Ascending aorta (tissue), 2 donors: ENCODE measurements at places on chromosomes 2 and 18. TPM values are rescaled to one million over a fixed set of nuclear protein-coding genes. Genes with fewer than 3 reads are reported as not detected.

Gene DNAH6
- total RNA-seq, result not detected

Gene SOX11
- not detected for total RNA-seq

Gene SPEG
- total RNA-seq, result 390 TPM

Gene CD8B2
- not detected for total RNA-seq

Gene EMILIN1
- total RNA-seq, result 301 TPM

Gene PAIP2B
- total RNA-seq, result 0.32 TPM

Gene COL4A4
- 20.5 TPM for total RNA-seq

DNA sequence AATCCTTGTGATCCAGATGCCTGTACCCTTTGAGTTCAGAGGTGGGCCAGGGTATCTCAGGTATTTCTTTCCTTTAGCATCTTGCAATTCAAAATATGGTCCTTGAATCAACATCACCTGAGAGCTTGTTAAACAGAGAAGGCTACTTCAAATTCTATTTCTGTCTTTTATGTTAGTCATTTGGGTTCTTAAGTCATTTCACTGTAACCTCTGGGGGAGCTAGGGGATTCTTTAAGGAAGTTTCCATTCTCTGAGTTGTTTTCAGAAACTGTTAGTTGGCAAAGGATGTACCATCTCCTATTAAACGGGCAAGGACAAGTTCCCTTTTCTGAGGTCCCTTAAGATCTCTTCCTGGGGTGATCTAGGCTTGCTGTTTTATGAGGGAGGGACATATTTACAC lies 16.6 kb downstream of the CFLAR start:
- peaks cover 10% of the 10 kb centered on the region for H3K4me1 ChIP-seq
- no peak overlapping the region for H3K27ac ChIP-seq
- no peak for DNase-seq
- peaks cover 30% of the 10 kb centered on the region for H3K36me3 ChIP-seq

DNA sequence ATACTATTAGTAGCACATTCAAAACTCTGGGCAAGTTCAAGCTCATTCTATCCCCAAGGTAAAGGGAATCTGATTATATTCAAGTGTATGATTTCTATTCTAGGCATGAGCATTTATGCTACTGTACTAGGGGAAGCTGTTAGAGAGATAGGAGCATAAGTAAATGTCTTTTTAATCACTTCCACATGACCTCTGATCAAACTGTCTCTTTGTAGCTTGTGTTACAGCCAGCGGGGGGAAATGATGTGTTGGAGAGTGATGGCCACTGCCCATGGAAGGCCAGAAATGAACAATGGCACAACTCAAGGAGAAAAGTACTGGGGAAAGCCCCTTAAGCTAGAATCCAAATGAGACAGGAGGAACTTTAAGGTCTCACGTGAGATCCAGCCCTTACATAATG lies 894.9 kb upstream of the CDH2 start:
- no peaks in the 10 kb centered on the region for H3K27me3 ChIP-seq
- no peaks in the 10 kb centered on the region for H3K36me3 ChIP-seq
- H3K4me3 ChIP-seq, result no peak overlapping the region
- no peak overlapping the region for H3K27ac ChIP-seq

GRCh38 chr2:6254441-6254840 lies 562.3 kb downstream of the SOX11 start:
- no peak overlapping the region for H3K27ac ChIP-seq
- DNase-seq, result no peak
- no peak overlapping the region for H3K4me3 ChIP-seq
- H3K4me1 ChIP-seq, result no peaks in the 10 kb centered on the region
- no peaks in the 10 kb centered on the region for H3K36me3 ChIP-seq

DNA sequence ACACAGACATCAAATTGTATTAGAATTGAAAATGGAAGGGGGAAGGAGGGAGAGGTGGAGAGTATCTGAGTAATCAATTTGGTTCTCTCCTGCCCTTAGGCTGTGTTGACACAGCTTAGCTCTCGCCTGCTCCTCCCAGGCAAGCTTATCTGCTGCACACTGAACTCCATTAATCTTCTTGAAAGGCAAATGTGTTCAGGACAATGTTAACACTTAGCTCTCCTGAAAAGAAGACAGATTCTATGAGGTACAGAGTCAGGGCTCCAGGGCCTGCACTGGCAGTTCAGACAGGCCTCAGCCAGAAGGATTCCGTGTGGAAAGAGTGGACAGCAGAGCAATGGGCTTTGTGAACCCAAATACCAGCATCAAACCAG lies 430.0 kb upstream of the TNP1 start:
- no peaks in the 10 kb centered on the region for H3K36me3 ChIP-seq
- DNase-seq, result no peak
- H3K27ac ChIP-seq, result no peak overlapping the region
- no peaks in the 10 kb centered on the region for H3K27me3 ChIP-seq

GRCh38 chr2:52779446-52779845 lies 988.2 kb upstream of the CHAC2 start:
- no peaks in the 10 kb centered on the region for H3K36me3 ChIP-seq
- no peaks in the 10 kb centered on the region for H3K4me1 ChIP-seq
- no peak overlapping the region for H3K4me3 ChIP-seq
- DNase-seq, result no peak

DNA sequence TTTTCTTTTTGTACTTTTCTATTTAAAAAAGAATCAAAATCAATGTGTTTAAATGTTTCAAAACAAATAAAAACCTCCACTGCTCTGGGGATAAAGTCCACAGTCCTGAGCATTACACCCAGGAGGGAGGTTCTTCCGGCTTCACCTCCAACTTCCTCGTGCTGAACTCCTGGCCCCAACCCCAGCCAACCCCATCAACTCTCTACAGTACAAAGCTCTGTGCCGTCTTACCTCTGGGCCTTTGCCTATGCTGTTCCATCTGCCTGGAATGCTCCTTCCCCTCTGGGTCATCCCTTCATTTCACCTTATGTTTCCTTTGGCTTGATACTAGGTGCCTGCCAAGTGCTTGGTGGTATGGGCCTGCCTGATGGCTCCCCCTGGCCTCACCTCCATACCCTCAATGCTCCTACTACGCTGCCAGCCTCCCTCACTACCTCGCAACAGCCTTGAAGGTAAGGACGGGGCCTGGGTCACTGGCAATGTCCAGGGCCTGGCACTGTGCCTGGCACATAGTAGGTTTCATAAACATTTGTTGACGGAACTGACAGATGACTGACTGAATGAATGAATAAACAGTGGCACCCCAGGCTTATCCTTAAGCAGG lies 28.8 kb downstream of the SDC1 start:
- H3K4me1 ChIP-seq, result no peaks in the 10 kb centered on the region
- H3K4me3 ChIP-seq, result no peak overlapping the region
- H3K27me3 ChIP-seq, result no peaks in the 10 kb centered on the region
- H3K27ac ChIP-seq, result no peak overlapping the region
- no peak for DNase-seq
- no peaks in the 10 kb centered on the region for H3K36me3 ChIP-seq

DNA sequence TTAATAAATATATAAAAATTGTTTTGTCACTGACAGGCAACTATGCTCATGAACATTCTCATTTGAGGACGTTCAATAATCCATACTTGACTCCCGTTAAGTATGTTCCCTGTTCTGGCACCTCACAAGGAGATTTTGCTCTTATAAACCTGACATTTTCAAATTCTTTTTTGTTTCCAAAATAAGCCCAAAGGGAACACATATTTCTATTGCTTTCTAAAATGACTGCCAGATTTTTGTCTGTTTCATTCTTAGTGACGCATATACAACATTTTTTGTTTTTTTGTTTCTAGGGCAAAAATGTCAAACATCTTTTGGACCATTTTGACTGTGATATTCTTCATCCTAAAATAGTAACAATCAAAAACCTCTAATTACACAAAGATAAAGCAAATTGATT lies 50.5 kb downstream of the CYTIP start:
- H3K4me3 ChIP-seq, result no peak overlapping the region
- DNase-seq, result no peak
- no peaks in the 10 kb centered on the region for H3K36me3 ChIP-seq
- H3K27me3 ChIP-seq, result no peaks in the 10 kb centered on the region

DNA sequence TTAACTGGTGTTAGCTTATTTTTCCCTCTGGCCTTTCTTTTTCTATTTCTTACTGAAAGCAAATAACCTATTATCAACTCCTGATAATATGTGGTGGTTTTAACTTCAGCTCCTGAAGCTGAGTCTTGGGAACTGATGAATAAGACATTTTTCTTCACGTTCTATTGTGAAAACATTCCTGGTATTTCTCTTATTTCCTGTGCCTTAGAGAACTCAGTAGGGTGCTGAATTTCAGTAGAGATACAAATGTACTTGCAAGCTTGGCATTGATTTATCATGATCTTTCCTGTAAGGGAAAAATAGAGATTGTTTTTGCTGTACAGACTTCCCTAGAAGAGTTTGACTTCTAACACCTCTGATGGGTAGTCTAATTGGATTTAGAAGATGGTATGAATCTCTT lies 52.8 kb upstream of the DCC start:
- H3K27me3 ChIP-seq, result no peaks in the 10 kb centered on the region
- H3K36me3 ChIP-seq, result no peaks in the 10 kb centered on the region
- H3K4me1 ChIP-seq, result no peaks in the 10 kb centered on the region

- DNase-seq, result peak; percentile 73
- H3K4me1 ChIP-seq, result peaks cover 37% of the 10 kb centered on the region
Measured at GRCh38 chr2:207530160-207531031, 634 bp downstream of the CREB1 start.

GRCh38 chr2:30662268-30663131 lies 144.7 kb downstream of the CAPN13 start:
- H3K4me1 ChIP-seq, result peaks cover 5% of the 10 kb centered on the region
- no peaks in the 10 kb centered on the region for H3K27me3 ChIP-seq
- DNase-seq, result no peak
- H3K27ac ChIP-seq, result no peak overlapping the region
- H3K4me3 ChIP-seq, result no peak overlapping the region

- DNase-seq, result no peak
- H3K36me3 ChIP-seq, result no peaks in the 10 kb centered on the region
- no peak overlapping the region for H3K4me3 ChIP-seq
- H3K4me1 ChIP-seq, result no peaks in the 10 kb centered on the region
- H3K27me3 ChIP-seq, result no peaks in the 10 kb centered on the region
Measured at GRCh38 chr2:48049371-48049770, 143.1 kb upstream of the FBXO11 start.

DNA sequence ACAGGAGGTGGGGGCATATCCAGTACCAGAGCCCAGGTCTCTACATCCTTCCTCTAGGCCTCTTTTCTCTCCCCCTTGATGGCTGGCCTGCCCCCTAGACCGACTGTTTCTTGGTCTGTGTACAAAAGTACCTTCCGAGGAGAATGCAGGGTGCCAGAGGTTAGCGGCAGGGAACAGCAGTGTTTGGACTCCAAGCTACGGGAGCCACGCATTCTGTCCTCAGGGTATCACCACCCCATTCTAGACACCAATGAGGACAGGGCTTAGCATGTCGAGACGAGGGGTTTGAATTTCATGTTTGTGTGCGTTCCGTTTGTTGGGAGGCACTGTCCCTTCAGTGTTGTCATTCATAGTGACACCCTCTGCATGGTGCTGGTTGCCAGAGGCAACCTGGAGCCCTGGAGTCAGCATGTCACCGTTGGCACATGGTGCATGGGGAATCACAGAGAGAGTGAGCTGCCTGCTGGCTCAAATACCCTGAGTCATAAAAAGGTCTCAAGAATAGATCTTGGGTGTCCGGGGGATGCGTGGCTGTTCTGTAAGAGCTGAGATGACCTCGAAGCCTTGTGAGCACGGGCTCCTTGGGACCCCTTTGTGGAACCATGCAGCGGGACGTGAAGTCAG lies 57.2 kb upstream of the LDLRAD4 start:
- H3K27me3 ChIP-seq, result no peaks in the 10 kb centered on the region
- no peaks in the 10 kb centered on the region for H3K4me1 ChIP-seq
- no peaks in the 10 kb centered on the region for H3K36me3 ChIP-seq

DNA sequence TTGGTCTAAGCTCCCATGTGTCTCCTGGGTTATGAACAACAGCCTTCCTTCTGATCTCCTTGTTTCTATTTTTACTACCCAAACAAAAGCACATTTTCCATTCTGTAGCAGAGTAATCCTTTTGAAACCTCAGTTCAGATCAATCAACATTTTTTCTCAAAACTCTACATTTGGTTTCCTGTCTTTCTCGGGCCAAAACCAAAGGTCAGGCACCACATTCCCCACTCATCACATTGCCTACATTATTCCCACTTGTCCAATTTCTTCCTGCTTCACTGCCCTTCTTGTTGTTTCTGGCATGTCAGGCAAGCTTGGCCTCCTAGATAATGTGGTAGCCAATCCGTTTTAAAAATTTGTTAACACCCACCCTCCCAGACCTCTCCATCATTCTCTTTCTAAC lies 196.8 kb downstream of the PPP1R1C start:
- no peak overlapping the region for H3K4me3 ChIP-seq
- H3K27me3 ChIP-seq, result no peaks in the 10 kb centered on the region
- no peak for DNase-seq
- H3K27ac ChIP-seq, result no peak overlapping the region

DNA sequence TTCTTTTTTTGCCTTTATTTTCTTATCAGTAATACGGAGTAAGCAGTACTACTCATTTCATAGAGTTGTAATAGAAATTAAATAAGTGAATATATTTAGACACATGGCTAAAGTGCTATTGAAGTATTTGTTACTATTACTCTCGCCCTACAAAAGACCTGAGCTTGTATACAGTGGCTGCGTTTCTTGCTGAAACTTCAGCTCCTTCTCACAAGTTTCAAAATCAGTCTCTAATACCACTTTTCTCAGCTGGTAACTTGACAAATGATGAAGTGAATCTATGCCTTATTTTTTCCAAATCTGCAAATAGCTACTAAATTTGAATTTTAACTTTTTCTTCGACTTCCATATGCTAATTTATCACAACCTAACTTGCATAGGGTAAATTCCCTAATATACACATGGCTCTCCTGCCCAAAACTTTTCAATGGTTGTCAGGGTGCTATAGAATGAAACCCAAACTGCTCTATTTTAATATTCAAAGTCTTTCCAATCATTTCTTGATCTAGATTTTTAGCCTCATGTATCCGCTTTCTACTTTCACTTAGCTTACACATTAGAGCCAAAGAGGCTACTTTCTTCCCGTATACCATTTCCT lies 347.8 kb upstream of the GULP1 start:
- no peak overlapping the region for H3K27ac ChIP-seq
- H3K36me3 ChIP-seq, result no peaks in the 10 kb centered on the region
- no peaks in the 10 kb centered on the region for H3K4me1 ChIP-seq
- no peak for DNase-seq
- H3K4me3 ChIP-seq, result no peak overlapping the region

GRCh38 chr2:217086718-217087117 lies 226.9 kb upstream of the TNP1 start:
- no peak overlapping the region for H3K27ac ChIP-seq
- H3K36me3 ChIP-seq, result no peaks in the 10 kb centered on the region
- DNase-seq, result no peak
- no peaks in the 10 kb centered on the region for H3K27me3 ChIP-seq
- no peak overlapping the region for H3K4me3 ChIP-seq

- H3K4me3 ChIP-seq, result no peak overlapping the region
- H3K27ac ChIP-seq, result no peak overlapping the region
- DNase-seq, result no peak
- no peaks in the 10 kb centered on the region for H3K4me1 ChIP-seq
Measured at GRCh38 chr2:238754259-238754658, 93.6 kb upstream of the TWIST2 start.
